ENCODE measurements at places on chromosomes 6 and 20.

DNA sequence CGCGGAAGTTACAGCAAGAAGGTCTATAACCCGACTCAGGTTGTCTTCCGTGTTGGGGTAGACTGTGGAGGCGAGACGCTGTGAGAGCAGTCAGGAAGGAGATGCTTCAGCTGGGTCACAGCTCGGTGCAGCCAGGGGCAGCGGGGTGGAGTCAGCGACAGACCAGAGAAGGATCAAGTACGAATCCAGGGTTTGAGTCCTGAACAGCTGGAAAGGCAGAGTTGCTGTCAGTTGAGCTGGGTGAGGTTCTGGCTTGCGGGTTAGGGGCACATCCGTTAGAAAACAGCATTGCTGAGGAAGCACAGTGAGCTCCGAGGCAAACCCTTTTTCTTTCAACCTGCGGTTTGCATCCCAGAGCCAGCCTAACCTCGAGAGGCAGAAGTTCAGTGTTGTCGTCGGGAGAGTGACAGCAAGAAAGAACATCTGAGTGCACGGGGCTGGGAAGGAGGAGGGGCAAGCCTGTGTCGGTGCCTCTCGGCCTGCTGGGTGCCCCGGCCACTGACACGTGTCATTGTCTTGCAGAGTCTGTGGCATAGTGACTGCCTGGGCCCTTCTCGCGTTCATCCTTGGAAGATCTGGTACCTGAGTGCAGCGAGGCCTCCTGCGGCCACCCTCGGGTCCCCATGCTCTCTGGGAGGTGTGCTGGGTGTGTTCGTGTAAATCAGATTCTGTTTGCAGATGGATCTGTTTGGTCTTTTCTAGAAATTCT is 20.0 kb downstream of the PNLDC1 start:
- DNase-seq = no peak

- DNase-seq = no peak
Observed at GRCh38 chr6:45763281-45763680, 252.4 kb downstream of the CLIC5 start.

- no peak for DNase-seq
Observed at GRCh38 chr20:62662422-62662821, 20.1 kb downstream of the SLCO4A1 start.

GRCh38 chr6:109834131-109834530 is 143.0 kb downstream of the FIG4 start:
- DNase-seq = no peak

DNA sequence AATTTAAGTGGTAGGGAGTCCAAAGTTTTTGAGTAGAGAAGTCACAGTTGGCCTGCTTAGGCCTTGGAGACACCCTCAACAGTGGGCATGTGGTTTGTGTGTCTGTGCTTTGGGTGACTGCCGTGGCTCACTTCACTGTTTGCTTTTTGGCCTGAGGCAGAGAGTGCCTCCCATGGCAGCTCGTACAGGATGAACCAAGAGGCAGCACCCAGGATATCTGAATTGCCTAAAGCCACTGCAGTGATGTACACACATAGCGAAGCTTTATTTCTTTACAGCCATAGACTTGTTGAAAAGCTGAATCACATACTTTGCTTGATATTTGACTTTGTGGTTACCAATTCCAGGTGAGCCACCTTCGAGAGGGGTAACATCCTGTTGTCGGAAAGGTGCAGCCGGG is 21.6 kb downstream of the RREB1 start:
- DNase-seq = no peak

GRCh38 chr6:33192671-33193602 is 670 bp upstream of the COL11A2 start:
- DNase-seq = no peak

DNA sequence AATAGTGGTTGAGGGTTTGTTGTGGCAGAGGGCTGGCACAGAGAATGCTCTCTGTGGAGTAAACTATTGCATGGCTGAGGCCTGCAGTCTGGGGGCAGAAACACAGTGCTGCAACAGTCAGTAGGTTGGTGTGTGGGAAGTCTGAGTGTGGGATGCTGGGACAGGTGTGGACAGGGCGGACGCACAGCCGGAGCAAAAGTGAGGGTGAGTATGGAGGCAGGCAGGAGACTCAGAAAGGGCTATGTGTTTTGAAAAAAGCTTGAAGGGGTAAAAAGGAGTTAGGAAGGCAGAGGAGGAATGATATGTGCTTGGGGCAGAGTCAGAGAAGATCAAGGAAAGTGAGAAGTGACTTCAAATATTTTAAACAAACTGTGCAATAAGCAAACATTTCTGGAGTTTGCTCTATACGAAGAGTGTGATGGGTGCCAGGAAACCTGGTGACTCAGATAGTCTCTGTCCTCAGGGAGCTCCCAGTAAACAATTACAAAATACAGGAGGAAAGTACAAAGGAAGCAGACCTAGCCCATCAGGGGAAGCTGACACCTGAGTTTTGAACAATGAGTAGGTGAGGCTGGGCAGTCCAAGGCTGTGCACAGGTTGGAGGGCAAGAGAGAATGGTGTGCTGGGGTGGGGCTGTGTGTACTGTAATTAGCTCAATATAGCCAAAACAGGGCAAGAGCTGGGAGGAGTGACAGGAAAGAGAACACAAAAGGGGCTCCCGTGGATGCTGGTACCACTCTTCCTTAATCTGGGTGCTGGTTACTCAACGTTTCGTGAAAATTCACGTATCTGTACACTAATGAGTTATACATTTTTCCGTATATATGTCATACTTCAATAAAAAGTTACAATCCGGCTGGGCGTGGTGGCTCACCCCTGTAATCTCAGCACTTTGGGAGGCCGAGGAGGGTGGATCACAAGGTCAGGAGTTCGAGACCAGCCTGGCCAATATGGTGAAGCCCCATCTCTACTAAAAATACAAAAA is 55.2 kb downstream of the PIGU start:
- DNase-seq = no peak

DNA sequence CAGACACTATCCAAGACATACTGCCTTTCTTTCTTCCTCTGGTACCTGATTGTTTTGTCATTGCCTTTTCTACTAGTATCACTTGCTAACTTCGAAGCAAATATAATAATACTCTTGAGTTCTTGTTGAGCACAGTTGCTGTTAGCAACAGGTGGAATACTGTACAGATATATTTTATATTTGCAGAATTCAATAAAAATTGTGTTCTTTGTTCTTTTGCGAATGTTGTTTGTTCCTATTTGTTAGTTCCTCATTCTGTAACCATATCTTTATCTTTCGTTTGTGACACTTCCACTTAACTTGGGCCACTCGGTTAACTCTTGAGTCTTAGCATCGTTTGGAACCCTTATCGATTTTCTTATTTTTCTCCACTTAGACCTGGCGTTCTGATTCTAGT is 868 bp downstream of the CYB5R4 start:
- no peak for DNase-seq

GRCh38 chr6:42100029-42100901 is 42.2 kb downstream of the C6orf132 start:
- DNase-seq = no peak

- no peak for DNase-seq
Observed at GRCh38 chr6:145080651-145081050, 654.7 kb downstream of the EPM2A start.

DNA sequence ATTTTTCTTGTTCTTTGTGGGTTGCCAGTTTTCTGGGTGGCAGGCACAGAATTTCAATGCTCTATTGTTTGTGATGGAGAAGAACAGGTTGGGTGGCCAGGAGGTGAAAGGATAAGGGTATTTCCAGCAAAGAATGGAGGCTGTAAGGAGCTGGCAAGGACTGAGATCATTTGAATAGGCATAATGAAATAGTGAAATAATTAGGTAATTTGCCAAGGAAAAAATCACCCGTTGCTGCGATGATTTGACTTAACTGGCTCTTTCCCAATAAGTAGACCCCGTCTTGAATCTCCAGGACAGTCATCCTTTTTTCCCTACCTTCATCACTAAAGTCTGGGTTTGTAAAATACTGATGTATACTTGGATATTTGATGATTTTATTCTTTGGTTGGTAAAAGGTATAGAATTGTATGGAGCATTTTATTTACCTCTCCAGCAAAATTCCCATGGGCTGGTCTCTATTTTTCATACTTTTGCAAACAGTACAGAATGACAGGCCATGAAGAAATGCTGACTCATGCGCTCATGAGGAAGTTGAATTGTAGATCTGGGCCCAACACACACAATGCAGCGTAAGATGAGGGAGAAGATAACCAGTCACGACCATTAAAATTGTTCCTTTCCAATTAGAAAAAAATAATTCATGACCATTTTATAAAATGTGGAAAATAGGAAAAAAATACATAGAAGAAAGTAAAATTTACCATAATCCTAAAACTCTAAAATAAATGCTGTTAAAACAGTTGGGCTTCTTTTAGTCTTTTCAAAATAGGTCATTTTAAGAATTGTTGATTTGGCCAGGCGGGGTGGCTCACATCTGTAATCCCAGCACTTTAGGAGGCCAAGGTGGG is 2.4 kb upstream of the GCNT2 start:
- no peak for DNase-seq

GRCh38 chr6:148345578-148345977 is 2.9 kb downstream of the SASH1 start:
- no peak for DNase-seq

DNA sequence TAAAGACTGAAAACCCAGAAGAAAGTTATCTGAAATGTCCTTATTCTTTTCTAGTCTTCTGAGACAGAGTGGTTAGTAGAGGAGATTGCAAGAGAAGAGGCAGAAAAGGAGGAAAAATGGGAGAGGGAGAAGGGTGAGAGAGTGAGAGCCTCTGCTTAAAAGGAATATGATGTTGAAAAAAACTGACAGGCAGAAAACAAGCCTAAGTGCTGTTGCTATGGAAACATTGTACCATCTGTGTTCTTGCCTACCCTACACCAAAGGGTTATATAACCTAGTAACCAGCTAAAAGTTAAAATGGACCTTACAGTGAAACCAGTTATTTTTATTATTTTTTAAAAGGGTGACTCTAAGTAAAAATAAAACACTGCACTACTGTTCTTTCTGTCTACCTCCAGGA is 28.3 kb upstream of the SH3BGRL2 start:
- no peak for DNase-seq

GRCh38 chr6:111367393-111368088 is 115.5 kb downstream of the REV3L start:
- DNase-seq = no peak

DNA sequence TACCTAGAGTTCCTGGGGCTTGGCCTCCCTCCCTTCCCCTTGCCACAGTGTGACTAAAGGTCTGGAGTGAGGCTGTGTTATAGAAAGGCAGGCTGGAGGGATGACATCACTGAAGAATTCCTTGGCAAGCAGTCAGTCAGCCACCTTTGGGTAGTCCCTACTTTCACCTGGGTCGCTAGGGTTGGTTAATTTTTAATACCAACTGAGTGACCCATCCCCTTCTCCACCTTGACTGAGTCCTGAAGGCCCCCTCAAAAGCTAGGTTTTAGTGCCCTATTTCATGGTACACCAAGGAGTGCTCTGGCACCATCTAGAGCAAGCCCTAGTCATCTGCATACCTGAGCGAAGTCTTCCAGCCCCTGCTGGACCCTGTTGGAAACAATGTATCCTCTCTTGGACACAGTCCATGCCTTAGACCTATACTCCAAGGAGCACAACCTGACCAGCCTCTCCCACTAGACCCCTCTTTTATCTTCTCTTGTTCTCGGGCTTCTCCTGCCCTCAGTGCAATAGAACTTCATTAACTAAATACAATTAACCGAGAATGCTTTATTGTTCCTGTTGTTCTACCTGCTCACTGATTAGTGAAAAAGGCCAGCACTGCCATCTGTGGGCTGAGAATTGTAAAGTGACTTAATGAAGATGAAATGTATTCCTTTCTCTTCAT is 44.6 kb downstream of the RIN2 start:
- no peak for DNase-seq

GRCh38 chr6:133804265-133804664 is 84.6 kb upstream of the TCF21 start:
- DNase-seq = no peak

DNA sequence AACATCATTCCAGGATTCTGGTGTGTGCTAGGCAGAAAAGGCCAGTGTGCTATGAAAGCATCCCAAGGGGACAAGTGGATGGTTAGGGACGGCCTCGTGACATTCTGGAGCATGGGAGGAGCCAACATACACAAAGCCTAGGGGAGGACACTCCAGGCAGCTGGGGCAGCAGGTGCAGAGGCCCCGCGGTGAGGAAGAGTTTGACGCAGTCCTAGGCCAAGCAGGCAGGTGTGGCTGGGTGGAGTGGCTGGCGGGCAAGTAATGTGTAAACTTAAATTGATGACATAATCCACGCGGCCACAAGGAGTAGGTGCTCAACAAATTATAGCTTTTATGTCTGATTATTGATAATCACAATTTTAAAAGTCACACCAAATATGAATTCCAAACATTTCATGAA is 93.6 kb downstream of the TMEM242 start:
- DNase-seq = no peak

DNA sequence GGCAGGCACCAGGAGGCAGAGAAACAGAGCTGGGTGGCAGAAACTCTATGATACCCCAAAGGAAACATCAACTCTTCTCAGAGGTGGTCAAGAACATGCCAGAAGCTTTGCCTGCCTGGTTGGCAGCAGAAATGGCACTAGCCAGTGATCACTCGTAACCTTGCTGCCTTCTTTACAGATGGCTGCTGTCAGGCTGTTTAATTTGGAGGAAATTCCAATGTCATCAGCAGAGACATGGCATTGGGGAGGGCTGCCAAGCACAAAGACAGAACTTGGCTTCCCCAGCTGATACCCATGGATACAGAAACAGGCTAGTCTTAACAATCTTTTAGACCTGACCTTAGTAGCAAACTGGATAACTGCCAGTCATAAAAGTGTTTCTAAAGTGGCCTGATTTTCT is 153.6 kb downstream of the GMPR start:
- no peak for DNase-seq

DNA sequence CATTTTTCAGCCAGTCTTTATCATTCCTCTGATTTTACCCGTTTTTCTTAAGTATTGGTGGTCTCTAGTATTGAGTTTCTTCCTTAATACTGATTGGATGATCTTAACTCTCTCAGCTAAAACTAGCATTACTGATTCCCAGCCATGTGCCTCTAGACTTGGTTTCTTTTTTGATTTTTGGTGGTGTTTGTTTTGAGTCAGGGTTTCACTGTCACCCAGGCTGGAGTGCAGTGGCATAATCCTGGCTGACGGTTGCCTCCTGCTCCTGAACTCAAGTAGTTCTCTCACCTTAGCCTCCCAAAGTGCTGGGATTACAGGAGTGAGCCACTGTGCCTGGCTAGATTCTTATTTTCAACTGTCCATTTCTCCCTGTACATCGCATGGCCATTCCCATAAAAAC is 24.9 kb downstream of the DPPA5 start:
- DNase-seq = no peak

DNA sequence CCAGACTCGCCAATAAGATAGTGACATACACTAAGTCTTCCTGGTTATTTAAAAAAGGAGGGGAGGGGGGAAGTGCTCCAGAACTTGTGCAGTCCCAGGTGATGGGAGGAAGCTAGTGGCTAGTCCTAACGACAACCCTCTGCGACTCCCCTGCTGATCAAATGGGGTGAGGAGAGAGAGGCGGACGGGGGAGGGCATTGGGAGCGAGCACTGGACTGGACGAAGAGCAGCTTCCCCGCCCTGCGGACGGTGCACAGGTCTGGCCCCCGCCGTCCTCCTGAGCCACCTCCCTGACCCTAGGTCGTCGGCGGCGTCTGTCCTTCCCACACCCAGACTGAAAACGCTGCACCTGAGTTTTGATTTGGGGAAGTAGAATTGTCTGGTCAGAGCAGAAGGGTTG is 2.2 kb upstream of the OLIG3 start:
- no peak for DNase-seq
